ENCODE measurements at places on chromosomes 7 and 10.

GRCh38 chr10:111972109-111972508, 211.5 kb downstream of the GPAM start:
- DNase-seq = no peak

DNA sequence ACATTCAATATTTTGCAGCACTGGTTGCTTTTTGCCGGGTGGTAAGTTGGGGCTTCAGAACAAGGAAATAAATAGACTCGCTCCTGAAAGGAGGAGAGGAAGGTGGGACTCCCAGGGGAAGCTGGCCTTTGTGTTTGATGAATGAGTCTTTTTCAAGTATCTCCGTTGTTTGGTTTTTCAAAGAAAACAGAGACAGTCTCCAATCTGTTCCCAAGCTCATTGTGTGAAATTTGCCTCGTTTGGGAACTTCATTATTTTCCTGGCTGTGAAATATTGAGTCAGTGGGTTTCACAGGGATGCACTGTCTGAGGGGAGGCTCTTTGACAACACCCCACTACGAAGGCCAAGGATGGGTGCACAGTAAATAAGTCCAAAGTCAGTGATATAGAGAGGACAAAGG, 38.7 kb upstream of the KIAA1217 start:
- DNase-seq = no peak

DNA sequence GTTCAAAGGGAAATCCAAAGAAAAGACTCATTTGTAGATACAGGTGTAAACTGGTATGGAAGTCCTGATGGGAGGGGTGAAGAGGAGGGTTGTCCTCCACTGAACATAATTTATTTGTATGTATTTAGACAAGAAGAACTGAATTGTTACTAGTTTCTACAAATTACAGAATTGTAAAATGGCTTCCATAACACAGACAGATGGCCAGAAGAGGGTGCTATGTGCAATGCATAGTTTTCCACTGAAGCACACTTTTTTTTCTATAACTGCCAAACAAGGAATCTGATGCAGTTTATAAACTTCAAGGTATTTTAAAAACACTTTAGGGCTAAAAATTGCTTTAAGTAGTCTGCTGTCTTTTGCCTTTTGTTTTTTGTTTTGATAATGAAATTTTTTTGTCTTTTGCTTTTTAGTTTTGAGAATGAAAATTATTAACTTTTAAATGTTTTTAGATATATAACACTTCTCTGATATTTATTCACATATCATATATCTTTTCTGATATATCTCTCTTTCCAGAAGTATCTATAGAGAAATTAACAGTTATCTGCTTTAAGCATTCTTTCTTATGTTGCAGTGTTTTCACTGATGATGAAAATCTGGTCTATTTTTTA, 58.5 kb downstream of the PHYHIPL start:
- DNase-seq = no peak

GRCh38 chr10:49218480-49218879, 30.3 kb upstream of the TMEM273 start:
- no peak for DNase-seq

- DNase-seq = no peak
These were observed 15.2 kb upstream of the ELFN1 start for GRCh38 chr7:1654738-1655475.

DNA sequence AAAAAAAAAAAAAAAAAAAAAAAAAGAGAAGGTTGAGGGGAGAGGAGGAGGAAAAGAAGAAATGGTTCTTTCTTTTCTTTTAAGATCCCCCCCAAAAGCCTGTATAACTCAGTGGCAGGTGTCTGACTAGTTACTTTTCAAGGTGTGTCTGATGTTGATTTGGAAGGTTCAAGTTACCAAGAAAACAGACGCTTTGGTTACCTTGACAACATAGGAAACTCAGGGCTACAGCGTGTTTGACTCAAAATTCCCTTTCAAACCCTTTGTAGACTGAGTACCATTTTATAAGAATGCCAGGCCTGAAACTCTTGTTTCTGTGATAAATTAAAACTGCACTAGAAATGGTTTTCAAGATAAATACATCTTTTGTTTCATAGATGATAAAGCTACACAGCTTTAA, 286.8 kb downstream of the SKIDA1 start:
- DNase-seq = no peak

DNA sequence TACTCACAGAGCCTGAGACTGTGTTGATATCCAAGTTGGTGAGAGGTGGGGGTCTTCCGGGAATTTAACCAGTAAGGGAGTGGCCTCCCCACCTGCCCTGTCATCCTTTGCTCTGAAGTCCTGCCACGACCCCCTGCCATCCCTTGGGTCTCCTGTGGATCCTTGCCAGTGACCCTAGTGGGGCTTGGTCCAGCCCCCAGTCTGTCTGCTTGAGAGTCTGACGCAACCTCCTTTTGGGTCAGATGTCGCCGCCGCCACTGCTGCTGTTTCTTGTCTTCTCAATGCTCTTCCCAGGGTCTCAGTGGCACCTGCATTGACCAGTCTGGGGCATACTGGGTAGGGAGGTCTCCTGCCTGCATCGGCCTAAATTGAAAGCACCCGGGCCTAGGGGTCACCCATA, 28.8 kb downstream of the PAX2 start:
- no peak for DNase-seq

DNA sequence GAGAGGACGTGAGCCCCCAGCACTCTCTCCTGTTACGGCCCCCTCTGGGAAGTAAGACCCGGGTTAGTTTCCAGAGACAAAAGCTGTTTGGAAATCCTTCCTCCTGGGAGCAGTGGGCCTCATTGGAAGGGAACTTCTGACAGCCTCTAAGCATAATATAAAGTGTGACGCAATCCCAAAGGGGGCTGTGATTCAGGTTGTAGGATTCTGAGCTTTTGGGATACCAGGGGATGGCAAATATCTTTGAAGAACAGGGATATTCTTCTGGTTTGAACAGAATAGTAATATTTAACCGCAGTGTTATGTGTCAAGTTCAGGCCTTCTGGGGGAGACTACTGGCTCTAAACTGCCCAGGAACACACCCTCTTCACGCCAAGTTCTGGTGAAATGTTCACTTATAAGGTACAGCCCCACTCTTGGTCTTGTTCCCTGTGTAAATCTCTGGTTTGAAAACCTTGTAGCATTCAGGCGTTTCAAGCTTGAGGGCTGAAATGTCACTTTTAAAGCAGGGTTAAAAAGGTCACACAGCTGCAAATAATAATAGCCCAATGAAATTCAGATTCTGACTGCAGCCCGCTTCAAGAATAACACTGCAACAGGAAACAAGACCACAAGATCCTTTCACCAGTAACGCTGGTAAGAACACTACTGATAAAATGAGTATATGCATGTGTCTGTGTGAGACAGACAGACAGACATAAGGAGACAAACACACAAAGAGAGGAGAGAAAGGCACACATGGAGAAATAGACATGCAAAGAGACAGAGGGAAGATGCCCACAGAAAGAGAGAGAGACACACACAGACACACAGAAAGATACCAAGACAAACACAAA, 69.0 kb downstream of the CREB5 start:
- DNase-seq = no peak

DNA sequence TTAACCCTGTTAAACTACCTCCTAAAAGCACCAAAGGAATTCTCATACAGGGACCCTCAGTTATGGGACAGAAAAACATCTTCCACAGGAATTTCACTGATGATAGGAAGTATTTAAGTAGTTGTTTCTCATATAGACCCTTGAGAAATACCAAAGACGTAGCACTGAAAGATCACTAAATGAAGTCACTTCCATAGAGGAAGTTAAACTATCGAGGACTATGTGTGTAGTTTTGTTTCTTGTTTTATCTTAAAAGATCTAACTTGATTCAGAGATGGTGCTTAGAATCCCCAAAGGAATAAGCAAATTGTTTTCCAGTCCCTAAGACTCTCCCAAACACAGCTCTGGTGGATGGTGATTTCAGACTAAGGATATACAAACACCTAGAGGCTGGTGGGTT, 94.8 kb upstream of the AFAP1L2 start:
- no peak for DNase-seq

Measured in NCI-H1436 treated with DMSO at 0.1 percent for 48 hours (cell line).